Kidney (tissue), 22 donors: ENCODE measurements at places on chromosomes 3 and 15. TPM values are rescaled to one million over a fixed set of nuclear protein-coding genes. Genes with fewer than 3 reads are reported as not detected.

Gene FSIP1
- total RNA-seq, result 2.4 TPM

Gene NTRK3
- total RNA-seq, result 25.5 TPM

Gene TMEM108
- 0.91 TPM for total RNA-seq

Gene TWF2
- 59.9 TPM for total RNA-seq

Gene EFCAB12
- total RNA-seq, result 3.5 TPM

DNA sequence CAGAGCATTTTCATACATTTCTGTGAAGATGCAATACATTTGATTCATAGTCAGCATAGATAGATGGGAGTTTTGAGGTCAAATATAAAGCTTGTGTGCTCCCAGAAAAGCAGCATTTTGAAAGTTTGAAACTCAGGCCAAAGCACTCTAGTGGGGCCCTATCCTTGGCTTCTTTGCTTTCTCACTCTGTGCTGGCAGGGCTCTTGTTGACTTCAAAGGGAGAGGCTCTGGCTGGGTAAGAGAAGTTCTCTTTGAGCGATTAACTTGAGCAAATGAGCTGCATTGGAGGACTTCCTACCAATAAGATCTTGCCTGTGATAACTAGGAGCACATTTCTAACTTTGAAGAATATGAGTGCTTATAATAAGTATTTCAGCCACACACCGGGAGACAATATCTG, 214.0 kb upstream of the RARB start:
- DNase-seq, result no peak

GRCh38 chr3:29215948-29216347, 64.9 kb upstream of the RBMS3 start:
- DNase-seq, result no peak

DNA sequence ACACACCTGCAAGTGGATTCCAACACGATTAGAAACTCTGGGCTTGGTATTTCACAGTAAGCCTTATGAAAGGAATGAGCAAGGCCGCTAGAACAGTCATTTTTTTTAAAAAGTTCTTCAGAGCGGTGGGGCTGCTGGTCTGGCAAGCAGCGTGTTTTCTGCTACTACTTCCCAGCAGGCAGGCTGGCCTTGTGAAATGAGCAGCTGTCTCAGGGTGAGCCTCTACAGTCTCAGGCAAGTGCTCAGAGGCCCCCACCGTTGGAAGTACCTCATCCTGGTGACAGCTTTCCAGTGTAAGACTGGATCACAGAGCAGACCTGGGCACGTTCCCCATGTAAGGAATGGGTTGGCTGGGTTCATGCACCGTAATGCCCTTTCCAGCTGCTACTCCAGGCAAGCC, 119.2 kb downstream of the LRIG1 start:
- DNase-seq, result no peak

GRCh38 chr3:142898346-142899213, 9.7 kb upstream of the PCOLCE2 start:
- DNase-seq, result no peak
